Aorta (tissue), 5 donors: ENCODE measurements at places on chromosomes 3 and 15. TPM values are rescaled to one million over a fixed set of nuclear protein-coding genes. Genes with fewer than 3 reads are reported as not detected.

The SEMA5B gene
- total RNA-seq: 4.9 TPM

The PTH1R gene
- total RNA-seq: 6.6 TPM

The MINAR1 gene
- total RNA-seq: 0.91 TPM

The PRR20G gene
- not detected for total RNA-seq

The UQCC5 gene
- total RNA-seq: 9.1 TPM
